Body of pancreas (tissue), 4 donors: ENCODE measurements at places on chromosomes 4 and X. TPM values are rescaled to one million over a fixed set of nuclear protein-coding genes. Genes with fewer than 3 reads are reported as not detected.

GRCh38 chrX:130139474-130140201 lies 26.0 kb downstream of the AIFM1 start:
- H3K27ac ChIP-seq = no peak overlapping the region
- no peaks in the 10 kb centered on the region for H3K27me3 ChIP-seq
- peaks cover 3% of the 10 kb centered on the region for H3K36me3 ChIP-seq
- no peak overlapping the region for H3K4me3 ChIP-seq
- DNase-seq = no peak

DNA sequence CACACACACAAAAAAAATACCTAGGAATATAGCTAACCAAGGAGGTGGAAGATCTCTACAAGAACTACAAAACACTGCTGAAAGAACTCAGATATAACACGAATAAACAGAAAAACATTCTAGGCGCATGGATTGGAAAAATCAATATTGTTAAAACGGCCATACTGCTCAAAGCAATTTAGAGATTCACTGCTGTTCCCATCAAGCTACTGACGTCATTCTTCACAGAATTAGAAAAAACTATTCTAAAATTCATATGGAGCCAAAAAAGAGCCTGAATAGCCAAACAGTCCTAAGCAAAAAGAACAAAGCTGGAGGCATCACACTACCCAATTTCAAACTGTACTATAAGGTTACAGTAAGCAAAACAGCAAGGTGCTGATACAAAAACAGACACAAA lies 390.2 kb downstream of the IDS start:
- DNase-seq = no peak
- H3K36me3 ChIP-seq = no peaks in the 10 kb centered on the region

GRCh38 chr4:445410-445809 lies 53.5 kb downstream of the ZNF721 start:
- H3K4me1 ChIP-seq = no peaks in the 10 kb centered on the region
- peaks cover 6% of the 10 kb centered on the region for H3K36me3 ChIP-seq
- no peak overlapping the region for H3K27ac ChIP-seq
- DNase-seq = no peak

DNA sequence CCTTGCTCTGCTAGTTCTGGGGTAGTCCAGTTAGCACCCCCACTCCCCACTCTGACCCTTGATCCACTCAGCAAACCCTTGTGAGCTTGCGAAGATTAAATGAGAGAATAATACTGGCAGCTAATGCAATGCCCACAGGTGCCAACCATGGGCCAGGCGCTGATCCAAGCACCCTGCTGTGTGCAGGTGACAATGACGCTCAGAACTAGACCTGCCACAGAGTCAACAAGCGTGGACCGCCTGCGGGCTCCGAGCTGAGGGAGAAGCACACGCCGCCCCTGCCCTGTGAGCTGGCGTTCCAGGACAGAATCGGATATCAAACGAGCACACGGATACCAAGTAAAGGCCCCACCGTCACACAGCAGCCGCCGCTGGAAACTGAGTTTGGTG lies 129.2 kb downstream of the FAM53A start:
- DNase-seq = no peak
- no peaks in the 10 kb centered on the region for H3K27me3 ChIP-seq
- no peak overlapping the region for H3K4me3 ChIP-seq
- H3K36me3 ChIP-seq = no peaks in the 10 kb centered on the region
- no peaks in the 10 kb centered on the region for H3K4me1 ChIP-seq

DNA sequence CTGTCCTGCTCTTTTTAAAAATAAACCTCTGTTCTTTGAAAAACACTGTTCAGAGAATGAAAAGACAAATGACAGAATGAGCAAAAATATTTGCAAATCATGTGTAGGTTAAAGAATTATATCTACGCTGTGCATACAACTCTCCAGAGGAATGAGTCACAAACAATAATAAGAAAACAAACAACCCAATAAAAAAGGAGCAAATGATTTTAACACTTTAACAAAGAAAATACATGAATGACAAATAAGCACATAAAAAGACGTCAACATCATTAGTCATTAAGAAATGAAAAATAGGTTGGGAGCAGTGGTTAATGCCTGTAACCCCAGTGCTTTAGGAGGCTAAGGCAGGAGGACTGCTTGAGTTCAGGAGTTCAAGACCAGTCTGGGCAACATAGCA lies 21.1 kb upstream of the LRCH2 start:
- no peak overlapping the region for H3K27ac ChIP-seq
- no peaks in the 10 kb centered on the region for H3K4me1 ChIP-seq
- no peaks in the 10 kb centered on the region for H3K36me3 ChIP-seq

DNA sequence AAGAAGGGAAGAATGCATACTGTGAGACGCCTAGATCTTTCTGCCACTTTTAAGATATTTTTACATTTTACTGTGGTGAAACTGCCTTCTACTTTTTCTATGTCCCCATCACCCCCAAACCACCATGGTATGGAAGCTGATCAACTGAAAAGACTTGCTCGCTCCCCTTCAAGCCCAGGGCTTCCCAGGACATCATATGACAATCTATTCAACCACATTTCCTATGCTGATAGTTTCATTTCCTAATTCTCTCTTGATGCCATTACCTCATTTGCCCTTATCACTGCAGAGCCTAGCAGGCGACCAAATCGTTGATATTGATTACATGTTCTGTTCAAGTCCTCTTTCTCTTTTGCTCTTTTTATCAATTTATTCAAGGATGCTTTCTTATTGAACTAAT lies 40.1 kb upstream of the KLHL34 start:
- H3K27me3 ChIP-seq = no peaks in the 10 kb centered on the region
- no peaks in the 10 kb centered on the region for H3K36me3 ChIP-seq
- no peak overlapping the region for H3K4me3 ChIP-seq
- no peak for DNase-seq
- H3K4me1 ChIP-seq = no peaks in the 10 kb centered on the region

GRCh38 chr4:75195111-75195510 lies 262.2 kb downstream of the PARM1 start:
- no peak overlapping the region for H3K4me3 ChIP-seq
- H3K27ac ChIP-seq = no peak overlapping the region
- no peaks in the 10 kb centered on the region for H3K36me3 ChIP-seq
- no peaks in the 10 kb centered on the region for H3K27me3 ChIP-seq
- no peak for DNase-seq
- H3K4me1 ChIP-seq = no peaks in the 10 kb centered on the region

GRCh38 chr4:85000343-85000742 lies 33.9 kb upstream of the WDFY3 start:
- H3K4me1 ChIP-seq = no peaks in the 10 kb centered on the region
- no peak overlapping the region for H3K27ac ChIP-seq
- DNase-seq = no peak
- H3K36me3 ChIP-seq = no peaks in the 10 kb centered on the region
- no peaks in the 10 kb centered on the region for H3K27me3 ChIP-seq
- H3K4me3 ChIP-seq = no peak overlapping the region

GRCh38 chrX:126900937-126901336 lies 81.4 kb downstream of the PRR32 start:
- no peak for DNase-seq
- no peaks in the 10 kb centered on the region for H3K4me1 ChIP-seq
- H3K36me3 ChIP-seq = no peaks in the 10 kb centered on the region

DNA sequence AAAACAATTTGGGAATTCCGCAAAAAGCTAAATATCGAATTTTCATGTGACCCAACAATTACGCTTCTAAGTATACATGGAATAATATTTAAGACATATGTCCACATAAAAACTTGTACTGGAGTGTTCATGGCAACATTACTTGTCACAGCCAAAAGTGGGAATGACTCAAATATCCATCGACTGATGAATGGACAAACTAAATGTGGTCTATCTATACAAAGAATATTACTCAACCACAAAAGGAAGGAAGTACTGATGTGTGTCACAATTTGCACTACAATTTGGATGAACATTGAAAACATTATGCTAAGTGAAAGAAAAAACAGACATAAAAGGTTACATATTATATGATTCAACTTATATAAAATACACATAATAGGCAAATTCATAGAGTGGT lies 71.9 kb downstream of the AFF2 start:
- no peak overlapping the region for H3K27ac ChIP-seq
- DNase-seq = no peak

- no peaks in the 10 kb centered on the region for H3K27me3 ChIP-seq
- H3K36me3 ChIP-seq = no peaks in the 10 kb centered on the region
- H3K27ac ChIP-seq = no peak overlapping the region
- no peaks in the 10 kb centered on the region for H3K4me1 ChIP-seq
Measured at GRCh38 chrX:72467135-72467534, 105.5 kb downstream of the HDAC8 start.

MAML3 gene
- total RNA-seq = 11.2 TPM

PUDP gene
- total RNA-seq = 41.9 TPM

SULT1B1 gene
- 4.0 TPM for total RNA-seq
